ENCODE measurements at places on chromosomes 7 and 10.

DNA sequence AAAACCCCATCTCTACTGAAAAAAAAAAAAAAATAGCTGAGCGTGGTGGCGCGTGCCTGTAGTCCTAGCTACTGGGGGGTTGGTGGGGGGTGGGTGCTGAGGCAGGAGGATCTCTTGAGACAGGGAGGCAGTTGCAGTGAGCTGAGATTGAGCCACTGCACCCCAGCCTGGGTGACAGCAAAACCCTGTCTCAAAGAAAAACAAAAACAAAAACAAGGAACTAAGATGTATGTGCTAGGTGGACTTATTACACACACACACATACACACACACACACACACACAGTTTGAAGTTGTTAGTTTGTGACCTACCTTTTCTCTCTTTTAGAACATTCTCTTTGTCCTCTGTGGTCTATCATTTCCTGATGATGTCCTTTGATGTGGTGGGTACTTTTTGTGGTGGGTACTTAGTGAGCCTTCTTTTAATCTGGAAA is 53.5 kb downstream of the EXOC6 start:
- DNase-seq: no peak

- peak; percentile 84 for DNase-seq
Measured at GRCh38 chr7:132536654-132537395, 39.4 kb downstream of the PLXNA4 start.

GRCh38 chr10:90665905-90666662 is 191.8 kb downstream of the HTR7 start:
- no peak for DNase-seq

DNA sequence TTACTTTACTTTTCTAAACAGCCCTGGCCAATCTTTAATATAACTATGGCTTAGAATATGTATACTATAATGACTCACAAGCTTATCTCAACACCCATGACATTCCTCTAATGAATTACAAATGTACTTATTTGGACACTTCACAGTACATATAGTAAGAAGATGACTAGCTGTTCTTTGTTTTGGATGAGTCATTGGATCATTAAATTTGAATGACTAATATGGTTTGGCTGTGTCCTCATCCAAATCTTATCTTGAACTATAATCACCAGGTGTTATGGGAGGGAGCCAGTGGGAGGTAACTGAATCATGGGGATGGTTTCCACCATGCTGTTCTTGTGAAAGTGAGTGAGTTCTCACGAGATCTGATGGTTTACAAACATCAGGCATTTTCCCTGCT is 807.5 kb upstream of the SORCS1 start:
- DNase-seq: peak; percentile 93

DNA sequence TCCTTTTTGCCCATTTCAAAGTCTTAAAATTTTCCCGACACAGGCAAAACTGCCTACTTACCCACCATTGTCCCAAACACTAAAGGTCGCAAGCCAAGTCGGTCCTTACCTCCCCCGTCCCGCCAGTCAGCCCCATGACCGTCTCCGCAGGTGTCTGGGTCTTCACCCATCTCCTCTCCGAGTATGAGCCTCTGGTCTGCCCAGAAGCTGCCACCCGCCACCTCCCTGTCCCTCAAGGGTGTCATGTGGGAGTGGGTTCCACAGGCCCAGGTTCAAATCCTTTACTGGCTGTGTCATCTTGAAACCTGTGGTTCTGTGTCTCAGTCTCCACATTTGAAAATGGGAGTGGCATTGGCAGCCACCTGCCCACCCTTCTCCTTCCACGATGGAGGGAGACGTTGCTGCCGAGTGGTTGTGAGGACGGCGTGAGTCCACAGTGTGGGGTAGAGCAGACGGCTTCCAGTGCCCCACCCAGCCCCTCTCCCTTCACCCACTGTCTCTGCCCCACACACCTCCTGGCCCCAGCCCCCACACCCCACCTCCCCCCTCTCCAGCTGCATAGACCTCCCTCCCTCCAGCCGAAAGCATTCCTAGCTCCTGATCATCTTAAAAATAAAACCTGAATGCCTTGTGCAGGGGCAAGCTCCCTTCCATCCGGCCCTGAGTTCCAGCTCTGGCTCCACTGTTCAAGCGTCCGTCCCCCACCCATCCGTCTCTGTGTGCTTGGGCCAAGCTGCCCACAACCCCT is 35.3 kb downstream of the FOXL3 start:
- no peak for DNase-seq

DNA sequence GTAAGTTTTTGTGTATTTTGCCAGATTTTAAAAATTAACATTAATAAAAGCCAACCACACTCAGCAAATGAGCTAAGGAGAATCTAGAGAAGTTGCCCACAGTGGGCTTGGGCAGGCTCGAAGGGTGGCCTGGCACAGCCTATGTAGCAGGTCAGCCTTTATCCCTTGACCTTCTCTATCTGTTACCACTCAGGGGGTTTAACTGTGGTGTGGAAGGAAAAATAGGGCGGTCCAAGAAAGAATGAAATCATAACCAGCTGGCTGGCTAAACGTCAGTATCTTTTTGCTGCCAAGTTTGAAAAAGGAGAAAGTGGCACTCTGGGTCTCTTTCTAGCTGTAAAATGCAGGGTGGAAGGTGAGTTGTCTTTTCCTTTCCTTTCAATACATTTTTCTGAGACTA is 130.3 kb upstream of the ASAH2 start:
- no peak for DNase-seq

DNA sequence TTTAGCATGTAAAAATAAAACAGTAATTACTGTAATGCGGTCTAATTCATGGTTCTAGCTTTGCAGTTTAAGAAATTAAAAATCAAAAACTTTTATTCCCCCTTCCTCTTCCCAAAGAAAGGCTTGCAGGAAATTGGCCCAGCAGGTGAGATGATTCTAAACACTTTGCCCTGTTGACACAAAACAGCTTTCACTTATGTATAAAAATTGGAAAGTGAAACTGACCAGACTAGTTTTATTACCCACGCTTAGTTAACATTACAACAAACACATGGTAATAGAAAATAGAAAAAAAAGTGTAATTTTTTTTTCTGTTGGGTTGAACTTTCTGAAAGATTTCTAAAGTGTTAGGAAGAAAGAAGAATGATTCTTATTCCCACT is 1.2 kb upstream of the CCDC6 start:
- no peak for DNase-seq

DNA sequence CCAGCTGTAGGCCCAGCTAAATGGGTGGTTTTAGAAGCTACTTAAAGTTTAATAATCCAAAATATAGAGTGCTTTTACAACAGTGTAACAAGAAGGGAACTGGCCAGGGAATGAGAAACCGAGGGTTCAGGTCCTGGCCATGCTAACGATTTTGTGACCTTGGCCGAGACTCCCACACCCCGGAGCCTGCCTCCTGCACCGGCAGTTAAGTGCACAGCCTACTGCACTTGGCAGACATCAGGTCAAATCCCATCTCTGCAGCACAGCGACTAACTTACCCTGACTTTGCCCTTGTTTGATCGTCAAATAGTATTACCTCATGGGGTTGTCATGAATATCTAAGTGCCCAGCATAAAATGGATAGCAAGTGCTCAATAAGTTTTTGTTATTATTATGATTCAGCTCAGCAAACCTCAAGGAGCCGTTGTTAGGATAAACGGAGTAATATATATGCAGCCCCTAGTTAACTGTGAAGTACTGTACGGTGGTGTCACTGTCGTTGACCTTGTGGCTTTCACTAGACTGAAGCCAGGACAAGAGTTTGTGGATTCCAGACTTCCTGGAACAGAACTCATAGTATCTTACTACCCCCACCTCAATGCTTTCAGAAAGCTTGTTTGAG is 35.5 kb downstream of the LYZL1 start:
- peak; percentile 41 for DNase-seq
